D721Med (cell line): ENCODE measurements at places on chromosomes 3 and 15.

DNA sequence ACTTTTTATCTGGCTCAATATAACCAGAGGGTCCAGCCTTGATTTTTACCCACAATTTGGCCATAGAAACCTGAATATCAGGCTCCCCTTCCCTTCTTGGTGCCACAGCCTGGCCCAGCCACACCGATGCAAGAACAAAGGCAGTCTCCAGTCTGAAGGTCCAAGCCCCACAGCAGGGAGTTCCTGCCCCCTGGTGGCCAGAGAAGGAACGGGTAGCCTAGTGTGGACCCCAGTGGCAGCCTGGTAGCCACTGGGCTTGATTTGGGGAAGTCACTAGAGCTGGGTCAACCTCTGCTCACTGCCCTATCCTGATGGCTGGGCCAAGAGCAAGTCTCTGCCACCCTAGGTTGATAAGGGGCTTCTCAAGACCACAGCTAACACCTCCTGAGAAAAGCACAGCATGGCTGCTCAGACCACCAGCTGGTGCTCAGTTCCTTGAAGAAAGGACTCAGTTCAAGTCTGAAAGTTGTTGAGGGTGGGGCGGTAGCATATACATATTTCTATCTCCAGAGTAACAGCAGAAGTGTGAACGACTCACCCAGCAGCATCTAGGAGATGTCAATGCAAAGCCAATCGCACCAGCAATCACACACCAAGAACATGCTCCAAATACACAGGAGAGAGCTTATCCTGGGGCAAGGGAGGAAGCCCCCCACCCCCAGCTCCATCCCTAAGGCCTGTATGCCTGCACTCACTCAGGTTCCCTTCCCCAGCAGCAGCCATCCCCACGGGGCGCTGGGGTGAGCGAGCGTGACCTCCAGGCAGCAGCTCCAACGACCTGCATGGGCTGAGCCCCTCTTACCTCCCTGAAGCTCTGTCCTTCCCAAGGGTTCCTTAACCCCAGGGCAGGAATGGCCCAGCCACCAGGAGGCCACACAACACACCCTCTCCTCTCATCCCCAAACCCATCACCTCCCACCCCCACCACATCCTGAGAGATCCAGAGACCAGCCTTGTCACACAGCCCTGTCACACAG lies 7.6 kb downstream of the PFKFB4 start:
- DNase-seq = peak; percentile 84

DNA sequence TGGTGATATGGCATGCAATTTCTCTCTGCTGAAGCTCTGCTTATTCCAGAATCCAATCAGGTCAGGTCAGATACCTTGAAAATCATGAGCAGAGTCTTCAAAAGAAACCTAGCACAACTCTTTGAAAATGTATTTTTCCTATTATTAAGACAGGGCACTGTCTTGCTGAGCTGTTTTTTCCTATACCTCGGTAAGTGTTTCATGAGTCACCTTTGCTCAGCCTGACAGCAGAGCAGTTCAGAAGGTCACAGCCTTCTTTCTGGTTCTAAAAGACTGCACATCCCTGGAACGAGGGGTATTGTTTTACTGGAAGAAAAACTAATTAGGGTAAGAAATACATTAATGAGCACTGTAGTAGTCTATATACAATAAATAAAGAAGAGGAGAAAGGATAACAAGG lies 422.0 kb downstream of the SOX2 start:
- DNase-seq = no peak

DNA sequence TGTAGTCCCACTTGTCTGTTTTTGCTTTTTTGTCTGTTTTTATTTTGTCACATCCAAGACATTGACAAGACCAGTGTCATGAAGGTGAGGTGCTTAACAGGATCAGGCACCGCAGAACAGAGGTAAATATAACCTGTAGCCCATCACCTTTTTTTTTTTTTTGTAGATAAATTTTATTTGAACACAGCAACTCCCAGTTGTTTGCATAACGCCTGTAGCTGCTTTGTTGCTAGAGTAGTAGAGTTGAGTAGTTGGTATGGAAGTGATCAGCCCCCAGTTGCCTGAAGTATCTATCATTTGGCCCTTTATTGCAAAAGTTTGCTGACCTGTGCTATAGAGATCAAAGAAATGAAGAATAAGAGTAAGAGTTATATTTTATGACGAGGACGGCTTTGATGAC lies 135.0 kb downstream of the TCF12 start:
- DNase-seq = no peak

GRCh38 chr3:149020839-149021252 lies 29.5 kb downstream of the GYG1 start:
- DNase-seq = no peak

GRCh38 chr3:197749315-197749600 lies 425 bp upstream of the FYTTD1 start:
- DNase-seq = no peak

- DNase-seq = no peak
These were observed 9.3 kb downstream of the PXYLP1 start for GRCh38 chr3:141240687-141241615.

- DNase-seq = no peak
These were observed 137.6 kb downstream of the SPATA16 start for GRCh38 chr3:173003471-173003870.

- DNase-seq = no peak
These were observed 93.4 kb downstream of the CCNL1 start for GRCh38 chr3:157066335-157067098.

GRCh38 chr3:68088216-68088615 lies 433.8 kb upstream of the SUCLG2 start:
- DNase-seq = no peak

DNA sequence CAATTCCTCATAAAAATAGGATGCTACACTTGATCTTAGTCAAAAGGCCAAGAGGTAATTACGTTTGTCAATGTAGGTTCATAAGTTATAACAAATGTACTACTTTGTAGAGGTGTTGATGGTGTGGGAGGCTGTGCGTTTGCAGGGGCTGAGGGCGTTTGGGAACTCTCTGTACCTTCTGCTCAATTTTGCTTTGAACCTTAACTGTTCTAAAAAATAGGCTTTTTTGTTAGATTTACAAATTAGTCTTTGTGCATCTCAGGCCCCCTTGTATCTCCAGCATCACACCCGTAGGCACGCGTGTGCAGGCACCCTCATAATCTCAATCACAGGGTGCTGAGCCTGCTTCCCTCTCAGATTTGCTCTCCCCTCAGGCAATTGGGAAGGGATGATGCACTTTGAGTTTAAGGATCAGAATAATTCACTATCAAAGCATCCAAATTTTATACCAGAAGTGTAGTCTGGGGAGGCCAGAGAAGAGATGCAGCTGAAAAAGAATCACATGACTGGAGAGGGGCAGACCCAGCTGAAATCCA lies 36.1 kb upstream of the STRIT1 start:
- DNase-seq = no peak

DNA sequence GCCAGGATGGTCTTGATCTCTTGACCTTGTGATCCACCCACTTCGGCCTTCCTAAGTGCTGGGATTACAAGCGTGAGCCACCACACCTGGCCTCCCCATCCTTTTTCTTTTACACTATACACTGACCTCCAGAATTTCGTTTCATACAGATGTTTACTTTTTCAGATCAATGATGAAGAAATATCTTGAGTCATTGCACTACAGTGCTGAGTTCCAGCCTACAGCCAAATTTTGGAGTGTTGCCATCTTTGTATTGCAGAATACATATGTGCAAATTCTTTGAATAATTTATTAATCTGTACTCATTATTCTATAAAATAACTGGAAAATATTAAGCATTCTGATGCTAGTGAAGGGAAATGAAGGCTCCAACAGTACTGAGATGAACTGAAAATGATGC lies 12.5 kb downstream of the ZPLD1 start:
- DNase-seq = no peak

DNA sequence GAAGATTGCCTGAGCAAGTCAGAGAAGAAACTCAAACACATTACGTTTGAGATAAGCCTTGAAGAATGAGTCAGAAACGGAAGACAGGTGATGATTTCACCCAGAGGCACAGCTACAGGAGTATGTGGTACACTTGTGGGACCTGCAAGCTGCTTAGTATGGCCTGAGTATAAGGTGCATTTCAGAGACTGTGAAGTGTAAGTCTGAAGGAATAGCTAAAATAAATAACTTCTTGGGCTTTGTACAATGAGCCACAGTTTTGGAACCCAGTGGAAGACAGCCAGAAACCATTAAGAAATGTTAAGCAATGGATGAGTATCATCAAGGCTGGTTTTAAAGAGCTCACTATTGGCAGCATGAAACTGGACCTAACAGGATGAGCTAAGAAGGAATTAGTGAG lies 826.2 kb downstream of the ROBO1 start:
- no peak for DNase-seq

GRCh38 chr3:177928172-177928873 lies 607.9 kb upstream of the KCNMB2 start:
- DNase-seq = no peak

- no peak for DNase-seq
These were observed 257.0 kb upstream of the GOLGA6L4 start for GRCh38 chr15:83978588-83978987.
